ENCODE measurements at places on chromosomes 3 and 15.

DNA sequence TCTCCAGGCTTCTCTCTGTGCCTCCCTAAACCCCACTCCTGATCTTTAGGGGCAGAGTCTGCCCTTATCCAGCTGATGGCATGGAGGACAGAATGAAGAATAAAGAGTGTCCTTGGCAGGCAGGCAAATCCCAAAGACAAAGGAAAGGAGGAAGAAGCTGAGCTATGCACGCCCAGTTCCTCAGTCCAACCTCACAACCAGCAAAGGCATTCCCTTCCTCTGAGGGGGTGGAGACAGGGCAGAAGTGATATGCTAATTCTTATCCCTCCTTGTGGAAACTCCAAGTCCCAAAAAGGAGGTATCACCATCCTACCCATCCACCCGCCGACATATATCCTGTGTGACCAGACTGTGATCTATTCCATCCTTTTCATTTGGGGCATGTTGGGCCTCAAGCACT, 10.5 kb upstream of the CCDC54 start:
- DNase-seq = no peak

- DNase-seq = no peak
These were observed 261.8 kb upstream of the CBLB start for GRCh38 chr3:106130384-106131198.

DNA sequence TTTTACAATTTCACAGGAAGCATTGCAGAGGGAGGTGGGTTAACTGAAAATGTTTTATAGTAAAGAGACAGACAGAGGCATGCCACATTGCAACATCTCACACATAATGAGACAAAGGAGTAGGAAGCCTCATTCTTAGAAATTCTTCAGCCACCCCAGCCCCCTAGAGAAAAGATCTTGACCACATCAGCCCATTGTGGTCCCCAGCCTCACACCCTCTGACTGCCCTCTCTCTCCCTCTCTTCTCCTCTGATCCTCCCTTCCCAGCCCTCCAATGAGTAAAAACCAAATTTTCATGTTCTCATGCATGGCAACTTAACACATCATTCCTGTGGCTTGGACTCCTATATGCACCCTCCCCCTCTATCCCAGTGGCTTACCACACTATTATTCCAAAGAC, 174.1 kb downstream of the UACA start:
- DNase-seq = no peak

- no peak for DNase-seq
These were observed 72.9 kb upstream of the ATP2C1 start for GRCh38 chr3:130820976-130821375.

GRCh38 chr15:93283854-93284253, 194.8 kb upstream of the RGMA start:
- DNase-seq = no peak

- peak; percentile 7 for DNase-seq
These were observed 10.9 kb upstream of the AADACL2 start for GRCh38 chr3:151722856-151723255.

DNA sequence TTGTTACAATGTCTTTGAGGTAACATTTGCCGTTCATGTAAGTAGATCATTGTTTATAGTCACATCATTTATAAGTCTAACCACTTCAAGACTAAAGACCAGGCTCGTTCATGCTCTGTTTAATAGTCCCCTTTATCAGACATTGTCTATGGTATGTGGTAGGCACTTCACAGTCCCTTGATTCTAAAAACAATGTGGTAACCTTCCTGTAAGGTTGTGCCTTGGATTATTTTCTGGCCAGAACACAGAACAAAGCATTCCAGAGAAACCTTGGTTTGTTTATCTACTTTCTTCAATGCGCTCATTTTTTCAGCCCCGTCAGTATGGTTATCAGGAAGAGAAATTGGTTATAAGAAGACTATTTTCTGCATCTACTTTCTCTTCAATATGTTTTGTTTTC, 16.3 kb upstream of the ST3GAL6 start:
- no peak for DNase-seq

- DNase-seq = no peak
These were observed 255.2 kb upstream of the CTDSPL start for GRCh38 chr3:37606472-37606871.

- DNase-seq = peak; percentile 74
These were observed 1.4 kb upstream of the PARP14 start for GRCh38 chr3:122679085-122679881.

- no peak for DNase-seq
These were observed 114.7 kb upstream of the TLE3 start for GRCh38 chr15:70212286-70212962.

DNA sequence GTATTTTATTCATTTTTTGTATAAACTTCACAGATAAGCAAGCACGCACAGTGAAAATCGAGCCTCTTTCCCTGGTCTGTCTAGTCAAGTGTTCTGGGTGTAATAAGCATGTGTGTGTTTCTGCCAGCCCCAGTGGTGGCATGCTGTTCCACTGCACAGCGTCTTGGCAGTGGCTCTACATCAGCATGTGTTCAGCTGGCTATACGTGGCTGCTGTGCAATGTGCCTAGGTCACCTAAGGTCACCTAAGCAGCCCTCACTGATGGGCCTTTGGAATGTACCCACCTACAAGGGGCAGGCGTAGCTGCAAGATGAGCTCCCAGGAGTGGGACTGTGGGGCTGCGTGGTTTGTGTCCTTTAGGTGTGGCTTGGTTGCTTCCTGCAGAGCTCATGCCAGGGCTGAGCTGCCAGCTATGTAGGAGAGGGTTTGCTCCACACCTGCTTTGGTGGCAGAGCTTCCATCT, 4.9 kb downstream of the LIMD1 start:
- DNase-seq = no peak

GRCh38 chr15:43429687-43430086, 58.8 kb downstream of the TUBGCP4 start:
- DNase-seq = no peak

DNA sequence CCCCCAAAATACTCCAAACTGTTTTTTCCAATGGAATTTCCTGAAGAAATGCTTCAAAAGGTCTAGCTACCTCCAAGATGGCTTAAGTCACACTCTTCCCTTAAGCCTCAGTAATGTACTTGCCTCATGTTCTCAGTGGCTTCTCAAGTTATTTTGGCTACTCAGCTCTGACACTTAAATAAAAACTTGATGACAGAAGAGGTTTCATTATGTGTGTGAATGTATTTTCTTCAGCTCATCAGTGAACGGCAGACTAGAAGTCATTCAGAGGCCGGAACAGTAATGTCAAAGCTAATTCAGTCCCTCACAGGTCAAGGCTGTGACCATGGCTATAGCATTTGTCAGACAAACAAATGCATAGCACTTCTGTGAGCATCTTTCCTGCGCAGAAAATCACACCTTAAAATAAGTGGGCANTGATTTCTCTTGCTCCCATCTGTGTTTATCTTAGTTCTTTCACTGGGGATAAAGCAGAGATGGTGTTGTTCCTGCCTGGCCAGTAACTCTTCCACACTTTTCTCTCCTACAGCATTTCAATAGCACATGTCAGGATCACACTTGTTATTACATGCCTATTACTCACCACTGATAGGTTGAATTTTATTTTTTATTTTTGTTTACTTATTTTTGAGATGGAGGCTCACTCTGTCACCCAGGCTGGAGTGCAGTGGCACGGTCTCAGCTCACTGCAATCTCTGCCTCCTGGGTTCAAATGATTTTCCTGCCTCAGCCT, 68.5 kb upstream of the PLCL2 start:
- DNase-seq = no peak

DNA sequence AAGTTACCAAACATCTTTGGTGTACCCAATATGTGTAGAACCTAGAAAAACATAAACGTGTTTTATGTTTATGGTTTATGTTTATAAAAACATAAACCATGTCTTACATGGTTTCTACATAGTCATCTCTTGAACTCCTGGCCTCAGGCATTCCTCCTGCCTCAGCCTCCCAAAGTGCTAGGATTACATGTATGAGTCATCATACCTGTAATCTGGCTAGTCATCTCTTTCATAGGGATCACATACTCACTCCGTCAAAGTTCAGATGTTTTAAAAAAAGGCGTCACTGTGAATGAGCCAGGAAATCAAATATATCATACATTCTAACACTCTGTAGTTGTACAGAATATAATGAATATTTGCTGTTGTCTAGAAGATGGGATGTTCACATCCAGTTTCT, 178.6 kb downstream of the CPNE4 start:
- no peak for DNase-seq

DNA sequence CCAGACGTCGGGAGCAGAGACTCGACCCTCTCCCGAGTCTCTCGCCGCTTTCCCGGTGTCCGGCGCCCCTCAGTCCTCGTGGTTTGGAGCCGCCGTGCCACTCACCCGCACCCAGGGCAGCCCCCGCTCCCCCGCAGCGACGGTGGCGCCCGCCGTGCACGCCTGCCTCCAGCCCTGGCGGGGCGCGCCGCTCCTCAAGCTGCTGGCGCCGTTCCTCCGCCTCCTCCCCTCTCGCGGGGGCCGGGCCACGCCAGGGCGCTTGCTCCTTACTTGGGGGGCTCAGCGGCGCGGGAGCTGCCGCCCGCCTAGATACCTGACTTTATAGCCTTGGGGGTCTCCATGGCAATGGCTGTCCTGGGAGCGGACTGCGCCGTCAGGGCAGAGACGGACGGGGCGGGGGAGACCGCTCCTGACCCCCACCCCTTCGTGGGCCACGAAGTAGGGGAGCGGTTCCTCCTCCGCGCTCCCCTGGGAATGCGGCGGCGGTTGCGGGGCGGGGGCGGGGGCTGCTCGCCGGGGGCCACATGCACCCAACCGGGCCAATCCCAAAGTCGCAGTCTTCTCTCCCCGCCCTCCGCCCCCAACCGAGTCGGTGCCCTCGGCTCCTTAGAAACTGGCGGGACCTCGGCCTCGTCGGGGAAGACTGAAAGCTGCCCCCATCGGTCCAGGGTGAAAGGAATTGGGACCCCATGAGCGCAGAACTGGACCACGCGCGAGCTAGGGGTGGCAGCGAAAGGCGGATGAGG, at the start of gene ANKRD63:
TSS of gene ANKRD63 (minus strand) at position 196 of the 746 bp plus-strand sequence. CDS start 478 bp downstream, outside the sequence.
- DNase-seq = no peak

- no peak for DNase-seq
These were observed 354.9 kb downstream of the SI start for GRCh38 chr3:164723396-164723795.

- no peak for DNase-seq
These were observed 377.0 kb downstream of the FEZF2 start for GRCh38 chr3:61996366-61996765.

GRCh38 chr3:61893840-61894566, 332.6 kb downstream of the PTPRG start:
- no peak for DNase-seq

DNA sequence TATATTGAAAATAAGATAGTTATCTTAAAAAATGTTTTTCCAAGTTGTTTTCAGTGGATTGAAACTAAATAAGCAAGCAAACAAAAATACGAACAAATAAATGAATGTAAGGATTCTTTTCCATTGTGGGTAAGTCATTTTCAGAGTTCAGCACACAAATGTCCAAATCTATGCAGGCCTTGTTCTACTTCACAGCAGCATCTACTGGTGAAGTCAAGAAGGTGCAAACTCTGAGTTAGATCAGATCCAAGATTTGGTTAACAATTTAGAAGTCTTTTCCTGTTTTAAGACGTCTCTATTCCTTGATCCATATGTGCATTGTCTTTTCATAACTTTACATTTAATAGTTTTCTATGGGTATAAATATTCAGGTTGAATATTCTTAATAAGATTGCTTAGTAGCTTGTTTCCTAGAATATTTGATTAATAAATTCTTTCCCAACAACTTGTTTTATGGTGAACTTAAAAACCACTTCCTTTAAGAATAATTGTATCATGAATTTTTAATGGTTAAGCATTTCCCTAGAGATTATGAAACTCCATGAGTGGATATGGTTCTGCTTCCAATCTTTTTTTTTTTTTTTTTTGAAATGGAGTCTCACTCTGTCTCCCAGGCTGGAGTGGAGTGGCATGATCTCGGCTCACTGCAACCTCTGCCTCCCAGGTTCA, 10.5 kb downstream of the PTX3 start:
- no peak for DNase-seq

DNA sequence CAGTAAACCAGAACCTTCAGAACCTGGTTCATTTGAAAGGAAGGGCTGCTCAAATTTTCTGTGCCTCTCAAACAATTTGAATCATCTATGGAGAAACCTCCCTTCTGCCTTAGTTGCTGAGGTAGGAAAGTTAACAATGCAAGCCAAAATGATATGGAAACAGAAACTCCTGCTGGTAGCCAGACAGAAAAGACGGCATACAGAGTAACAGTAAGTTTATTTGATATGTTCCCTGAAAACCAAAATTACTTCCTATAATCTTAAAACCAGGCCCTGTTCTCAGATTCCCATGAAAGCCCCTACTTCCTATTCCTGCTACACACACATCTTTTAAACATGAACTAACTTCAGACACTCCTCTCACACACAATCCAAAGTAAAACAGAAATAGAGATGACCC, 86.2 kb downstream of the TBC1D5 start:
- DNase-seq = no peak

DNA sequence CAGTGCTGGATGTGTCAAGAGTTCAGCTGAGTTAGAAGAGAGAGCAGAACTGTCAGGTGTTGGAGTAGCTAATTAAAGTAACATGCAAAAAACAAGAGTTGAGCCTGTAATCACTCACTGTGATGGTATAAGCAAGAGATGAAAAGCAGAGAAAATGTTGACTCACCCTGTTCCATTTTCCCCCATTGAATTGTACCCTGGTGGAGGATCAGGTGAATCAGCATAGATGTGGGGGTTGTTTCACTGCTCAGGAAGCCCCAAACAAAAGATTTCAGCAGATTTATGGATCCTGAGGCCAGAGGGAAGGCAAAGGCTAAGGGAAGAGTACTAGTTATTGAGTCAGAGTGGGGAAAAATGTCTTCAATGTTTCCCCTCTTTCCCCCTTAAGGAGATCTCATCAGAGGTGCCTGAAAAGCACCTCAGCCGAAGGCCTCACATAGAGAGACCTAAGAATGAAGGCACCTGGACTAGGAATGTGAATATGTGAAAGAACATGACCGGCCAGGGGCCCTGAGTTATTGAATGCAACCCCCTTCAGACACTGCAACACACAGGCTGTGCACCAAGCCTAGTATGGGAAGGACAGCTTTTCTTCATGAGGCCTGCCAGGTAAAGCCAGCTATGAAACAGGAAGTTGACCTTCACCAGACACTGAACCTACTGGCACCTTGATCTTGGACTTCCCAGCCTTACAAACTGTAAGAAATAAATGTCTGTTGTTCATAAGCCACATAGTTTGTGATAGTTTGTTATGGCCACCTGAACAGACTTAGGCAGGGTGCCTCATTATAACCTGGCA, 90.1 kb downstream of the TMCO5A start:
- DNase-seq = no peak

- DNase-seq = no peak
These were observed 2.9 kb downstream of the TPM1 start for GRCh38 chr15:63045465-63045840.

- DNase-seq = no peak
These were observed 22.8 kb downstream of the ATP2C1 start for GRCh38 chr3:130916507-130917167.

GRCh38 chr3:134517791-134518190, 31.9 kb downstream of the CEP63 start:
- no peak for DNase-seq

DNA sequence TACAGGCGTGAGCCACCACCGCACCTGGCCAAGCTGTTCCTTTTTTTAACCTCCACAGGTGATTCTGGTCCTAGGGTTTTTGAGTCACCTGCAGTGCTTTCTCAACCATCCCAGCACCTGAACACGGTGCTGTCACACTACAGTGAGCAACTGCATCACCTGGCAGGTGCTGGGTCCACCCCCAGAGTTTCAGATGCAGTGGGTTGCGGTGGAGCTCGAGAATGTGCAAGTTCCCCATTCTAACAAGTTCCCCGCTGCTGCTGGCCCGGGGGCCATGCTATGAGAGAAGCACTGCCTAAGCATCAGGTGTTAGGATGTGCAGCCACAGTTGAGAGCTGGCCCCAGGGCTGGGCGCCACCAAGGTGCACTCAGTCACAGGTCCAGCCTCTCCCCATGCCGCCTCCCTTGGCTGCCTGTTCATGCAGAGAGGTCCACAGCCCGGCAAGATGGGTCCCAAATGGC, 18.0 kb downstream of the ISG20 start:
- no peak for DNase-seq
